Urinary bladder (tissue), 4 donors: ENCODE measurements at places on chromosomes 3 and 15. TPM values are rescaled to one million over a fixed set of nuclear protein-coding genes. Genes with fewer than 3 reads are reported as not detected.

HTR3D gene
- total RNA-seq: not detected

DNA sequence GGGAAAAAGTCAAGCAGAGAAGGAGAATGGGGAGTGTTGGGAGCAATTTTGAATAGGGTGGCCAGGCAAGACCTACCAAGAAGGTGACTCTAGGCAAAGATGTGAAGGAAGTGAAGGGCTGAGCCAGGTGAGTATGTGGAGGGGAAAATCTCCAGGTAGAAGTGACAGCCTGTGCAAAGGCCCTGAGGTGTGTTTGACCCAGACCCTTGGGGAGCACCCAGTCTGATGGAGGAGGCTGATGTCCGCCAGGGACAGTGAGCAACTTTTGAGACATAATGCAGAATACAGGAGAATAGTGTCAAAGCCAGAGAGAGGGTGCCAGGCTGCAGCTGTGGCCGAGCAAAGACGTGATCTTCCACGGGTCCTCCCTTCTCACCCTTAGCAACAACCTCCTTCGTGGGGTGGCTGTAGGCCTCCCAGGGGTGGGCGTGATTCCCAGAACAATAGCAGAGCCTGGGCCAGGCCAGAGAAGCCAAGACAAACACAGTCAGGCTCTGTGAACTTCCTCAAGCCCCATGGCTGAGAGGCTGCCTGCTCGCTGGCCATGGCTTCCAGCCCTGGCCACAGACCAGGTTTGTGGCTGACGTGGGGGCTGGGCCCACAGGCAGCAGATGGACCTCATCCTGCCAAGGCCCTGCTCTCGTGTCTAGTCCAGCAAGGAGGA is 58.1 kb downstream of the SLC6A6 start:
- no peak for DNase-seq

DNA sequence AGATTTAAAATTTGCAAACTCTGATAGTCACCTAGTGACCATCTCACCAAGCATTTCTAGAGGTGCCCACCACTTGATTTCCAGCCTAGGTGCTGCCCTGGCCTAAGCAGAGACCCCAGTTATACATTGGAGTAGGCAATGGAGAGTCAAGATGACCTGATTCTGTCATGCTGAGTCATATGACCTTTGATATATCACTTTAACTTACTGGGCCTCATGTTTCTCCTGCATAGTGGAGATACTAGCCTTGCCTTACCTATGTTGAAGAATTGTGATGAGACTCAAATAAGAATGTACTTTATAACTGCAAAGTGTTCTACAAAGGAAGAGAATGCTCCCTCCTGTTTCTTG is 75.5 kb upstream of the XCR1 start:
- no peak for DNase-seq

COL6A5 gene
- 6.1 TPM for total RNA-seq

ECE2 gene
- not detected for total RNA-seq

DPP8 gene
- total RNA-seq: 65.6 TPM

DNA sequence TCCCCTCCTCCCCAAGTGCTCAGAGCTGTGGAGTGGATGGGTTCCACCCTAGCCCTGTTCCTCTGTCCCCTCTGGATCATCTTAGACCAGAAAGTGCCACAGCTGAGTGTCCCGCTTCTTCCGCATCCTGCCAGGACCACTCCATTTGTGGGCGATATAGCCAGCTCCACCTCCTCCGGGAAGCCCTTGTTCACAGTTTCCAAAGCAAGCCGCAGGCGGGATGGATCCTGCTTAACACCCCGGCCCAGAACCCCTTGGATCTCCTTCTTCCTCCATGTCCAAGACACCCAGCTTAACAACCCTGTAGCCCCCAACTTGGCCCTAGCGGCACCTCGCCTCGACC is 490 bp upstream of the ALAS1 start:
- no peak for DNase-seq

- no peak for DNase-seq
Measured at GRCh38 chr3:182487143-182487542, 306.2 kb upstream of the ATP11B start.

GRCh38 chr3:13566769-13567310 is 17.9 kb downstream of the FBLN2 start:
- no peak for DNase-seq

C3orf70 gene
- 29.9 TPM for total RNA-seq
